GM20000 (cell line): ENCODE measurements at places on chromosomes 4 and X.
A peak's percentile ranks its signal among the peaks of the same experiment; 100 is the strongest.

- DNase-seq = no peak
Observed at GRCh38 chrX:115268421-115268820, 21.1 kb upstream of the LUZP4 start.

- DNase-seq = no peak
Observed at GRCh38 chr4:129334136-129334535, 238.2 kb downstream of the C4orf33 start.

- no peak for DNase-seq
Observed at GRCh38 chr4:68176904-68177303, 47.2 kb upstream of the TMPRSS11F start.

- no peak for DNase-seq
Observed at GRCh38 chr4:8383451-8384160, 56.9 kb downstream of the ACOX3 start.

- DNase-seq = no peak
Observed at GRCh38 chrX:39898147-39898546, 199.6 kb downstream of the BCOR start.

GRCh38 chr4:165580351-165580905 is 201.6 kb downstream of the CPE start:
- DNase-seq = no peak

DNA sequence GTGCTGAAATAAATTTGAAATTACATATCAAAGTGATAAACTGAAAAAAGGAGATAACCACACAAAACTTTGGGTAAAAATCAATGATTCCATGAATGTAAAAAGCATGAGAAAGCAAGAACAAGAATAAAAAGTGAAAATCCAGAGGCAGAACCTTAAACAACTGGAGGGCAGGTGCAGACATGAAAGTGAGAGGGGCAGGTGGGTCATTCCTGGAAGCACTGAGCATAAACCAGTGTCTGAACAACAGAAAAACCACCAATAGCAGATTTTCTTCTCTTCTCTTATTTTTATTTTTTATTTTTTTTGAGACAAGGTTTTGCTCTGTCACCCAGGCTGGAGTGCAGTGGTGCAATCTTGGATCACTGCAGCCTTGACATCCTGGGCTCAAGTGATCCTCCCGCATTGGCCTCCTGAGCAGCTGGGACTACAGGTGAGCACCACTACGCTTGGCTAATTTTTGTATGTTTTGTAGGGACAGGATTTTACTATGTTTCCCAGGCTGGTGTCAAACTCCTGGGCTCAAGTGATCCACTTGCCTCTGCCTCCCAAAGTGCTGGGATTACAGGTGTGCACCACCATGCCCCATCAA is 46.8 kb upstream of the GPR78 start:
- DNase-seq = peak; percentile 36

DNA sequence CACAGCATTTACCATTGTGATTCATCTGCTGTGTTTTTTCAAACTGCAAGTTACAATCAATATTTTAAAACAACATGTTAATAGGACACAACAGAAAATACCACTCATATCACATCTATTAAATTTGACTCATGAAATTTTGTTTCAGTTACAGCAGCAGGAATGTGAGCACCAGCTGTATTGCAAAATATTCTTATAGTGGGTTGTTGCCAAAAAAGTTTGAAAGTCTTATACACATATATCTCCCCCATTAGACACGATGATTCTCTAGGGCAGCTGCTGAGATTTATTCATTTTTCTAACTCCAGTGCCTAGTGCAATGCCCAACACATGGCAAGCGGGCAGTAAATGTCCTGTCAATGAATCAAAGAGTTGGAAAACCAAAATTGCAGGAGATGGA is 26.6 kb upstream of the NKX3-2 start:
- DNase-seq = no peak

- DNase-seq = no peak
Observed at GRCh38 chr4:114754616-114755015, 156.0 kb downstream of the UGT8 start.

DNA sequence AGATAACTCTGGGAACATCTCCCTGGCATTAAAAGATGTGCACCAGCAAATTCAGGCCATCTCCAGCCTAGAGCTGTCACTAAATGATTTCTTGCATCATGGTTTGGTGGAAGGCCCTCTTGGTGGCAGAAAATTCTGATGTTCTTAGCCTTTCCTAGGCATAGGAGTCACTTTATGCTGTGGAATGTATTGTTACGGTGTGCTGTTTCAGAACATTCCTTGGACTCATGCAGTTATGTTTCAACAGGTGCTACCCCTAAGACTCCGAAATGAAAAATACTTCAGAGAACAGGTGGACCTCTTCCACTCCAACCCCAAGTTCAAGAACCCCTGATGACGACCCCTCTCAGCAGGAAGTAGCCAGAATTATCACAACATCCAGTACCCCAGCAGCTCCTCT is 20.3 kb upstream of the PAPSS1 start:
- no peak for DNase-seq

DNA sequence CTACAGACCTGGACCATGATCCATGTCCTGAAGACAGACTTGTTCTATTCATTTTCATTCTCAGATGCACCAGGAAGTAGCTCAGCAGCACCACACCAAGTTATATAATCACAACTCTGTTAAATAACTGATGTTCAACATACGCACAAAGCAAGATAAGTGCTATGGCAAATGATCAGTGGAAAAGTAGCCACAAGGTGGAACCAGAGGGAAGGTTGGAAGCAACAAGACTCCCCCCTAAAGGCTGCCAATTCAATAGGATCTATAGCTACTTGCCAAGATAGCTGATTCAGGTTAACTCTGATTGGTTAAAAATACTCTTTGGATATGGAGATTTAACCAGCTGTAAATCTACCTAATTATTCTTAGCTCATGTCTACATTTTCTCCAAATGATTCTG is 23.7 kb upstream of the FAM47B start:
- no peak for DNase-seq

DNA sequence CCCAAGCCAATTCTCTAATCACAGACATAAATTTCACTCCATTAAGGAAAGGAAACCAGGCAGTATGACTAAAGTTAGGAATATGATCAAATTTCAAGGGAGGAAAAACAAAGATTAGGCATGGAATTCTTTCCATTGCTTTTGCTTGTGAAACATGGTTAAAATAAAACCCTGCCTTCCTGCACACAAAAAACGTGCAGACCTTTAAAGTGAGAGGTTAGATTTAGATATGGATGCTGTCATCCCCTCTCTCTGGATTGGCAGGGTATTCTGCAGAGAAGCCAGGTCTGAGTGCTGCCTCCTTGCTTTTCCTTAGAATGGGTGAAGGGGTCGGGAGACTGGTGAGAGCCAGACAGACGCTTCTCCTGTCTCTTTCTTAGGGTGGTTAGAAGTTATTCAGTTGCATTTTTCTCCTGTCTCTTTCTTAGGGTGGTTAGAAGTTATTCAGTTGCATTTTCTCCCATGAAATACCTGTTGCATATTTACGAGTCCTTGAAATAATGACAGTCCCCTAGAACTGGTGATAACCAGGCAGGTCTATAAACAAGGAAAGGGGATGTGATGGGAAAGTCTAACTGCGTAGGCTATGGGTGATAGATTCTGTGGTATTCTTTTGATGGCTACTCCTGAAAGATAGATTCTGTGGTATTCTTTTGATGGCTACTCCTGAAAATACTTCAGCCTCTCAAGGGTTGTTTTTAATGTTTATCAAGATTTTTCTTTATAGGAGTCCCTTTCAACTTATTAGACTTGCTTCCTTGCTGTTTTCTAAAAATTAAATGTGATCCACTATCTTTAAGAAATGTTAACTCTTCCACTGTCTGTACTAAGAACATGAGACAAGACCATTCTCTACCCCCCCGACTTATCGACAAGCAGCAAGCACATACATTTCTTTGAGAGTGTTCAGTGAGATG is 163.6 kb downstream of the SPRY1 start:
- DNase-seq = no peak

DNA sequence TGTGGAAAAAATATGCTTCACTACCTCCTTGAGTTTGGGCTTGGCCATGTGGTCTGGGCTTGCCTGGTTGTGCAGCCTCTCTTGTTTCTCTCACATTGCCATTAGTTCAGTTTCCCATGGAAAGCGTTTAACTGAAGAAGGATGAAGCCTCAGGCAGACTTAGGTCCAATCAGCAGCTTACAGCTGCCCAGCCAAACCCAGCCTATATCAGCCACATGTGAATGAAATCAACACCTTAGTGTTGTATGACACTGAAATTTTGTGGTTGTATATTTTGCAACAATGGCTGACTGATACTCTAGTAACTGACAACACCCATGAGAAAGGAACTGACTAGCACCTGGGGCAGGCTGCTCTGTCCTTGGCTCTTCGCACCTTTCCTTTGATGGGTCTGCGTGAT is 81.2 kb downstream of the KLF8 start:
- DNase-seq = no peak

GRCh38 chrX:43562372-43562771 is 93.7 kb upstream of the MAOA start:
- no peak for DNase-seq

GRCh38 chrX:37627602-37628001 is 56.1 kb downstream of the LANCL3 start:
- DNase-seq = no peak
